ENCODE measurements at places on chromosomes 4 and X.
A peak's percentile ranks its signal among the peaks of the same experiment; 100 is the strongest.

GRCh38 chr4:86890790-86891189 is 1.4 kb downstream of the C4orf36 start:
- DNase-seq = no peak

DNA sequence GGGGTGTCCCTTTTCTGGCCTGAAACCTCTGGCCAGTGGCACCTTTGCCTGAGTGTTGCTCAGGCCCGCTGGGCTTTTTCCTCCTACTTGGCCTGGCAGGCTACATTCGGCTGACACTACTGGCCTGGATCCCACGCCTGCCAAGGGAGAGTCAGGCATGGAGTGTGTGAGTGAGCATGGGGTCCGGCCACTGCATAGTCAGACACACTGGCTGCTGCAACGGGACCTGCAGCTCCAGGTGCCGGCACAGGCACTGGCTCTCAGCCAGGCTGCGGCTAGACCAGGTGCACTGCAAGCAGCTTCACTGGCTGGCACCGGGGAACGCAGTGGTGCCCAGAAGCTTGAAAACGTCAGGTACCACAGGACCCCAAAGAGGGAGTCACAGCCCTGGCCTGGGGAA is 434.9 kb downstream of the ARHGAP24 start:
- DNase-seq = no peak

- DNase-seq = no peak
These were observed 369.1 kb upstream of the CLNK start for GRCh38 chr4:11053601-11054220.

DNA sequence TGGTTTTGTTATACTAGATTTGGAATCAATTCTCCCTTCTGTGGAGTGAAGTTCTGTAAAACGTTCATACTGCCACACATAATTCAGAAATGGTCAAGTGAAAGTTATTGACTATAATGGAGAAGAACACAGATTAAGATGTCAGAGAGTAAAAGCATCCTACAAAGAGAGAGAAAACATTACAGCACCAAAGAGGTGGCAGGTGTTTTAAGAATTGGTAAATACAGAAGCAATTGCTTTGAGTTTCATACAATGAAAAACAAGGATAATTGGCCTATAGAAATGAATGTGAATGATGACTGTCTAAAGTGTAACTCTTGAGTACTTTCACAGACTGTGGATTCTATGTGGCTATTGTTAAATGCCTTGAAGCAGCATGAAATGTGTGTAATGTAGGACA is 435.6 kb upstream of the SMIM31 start:
- no peak for DNase-seq

GRCh38 chr4:115090483-115091075 is 22.8 kb downstream of the NDST4 start:
- DNase-seq = peak; percentile 22

DNA sequence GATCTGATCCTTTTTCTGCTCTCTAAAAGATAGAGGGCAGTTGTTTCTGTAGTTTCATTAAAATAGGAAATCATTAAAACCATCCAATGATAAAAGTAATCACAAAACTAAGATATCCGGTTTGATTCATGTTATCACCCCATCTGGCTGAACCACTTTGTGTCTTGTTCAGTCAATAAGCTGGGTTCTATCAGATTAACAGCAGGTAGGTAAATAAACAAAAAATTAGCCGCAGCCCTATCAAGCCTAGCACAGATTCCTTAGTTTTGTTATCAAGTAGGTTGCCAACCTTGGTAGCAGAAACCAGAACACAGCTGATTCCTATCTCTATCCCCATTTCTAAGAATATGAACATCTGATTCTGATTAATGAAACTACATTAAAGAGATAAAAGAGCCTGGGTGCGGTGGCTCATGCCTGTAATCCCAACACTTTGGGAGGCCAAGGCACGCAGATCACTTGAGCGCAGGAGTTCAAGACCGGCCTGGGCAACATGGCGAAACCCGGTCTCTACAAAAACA is 118.6 kb upstream of the PLAC1 start:
- DNase-seq = no peak

- no peak for DNase-seq
These were observed 795.8 kb upstream of the IGFBP7 start for GRCh38 chr4:57905965-57906364.

DNA sequence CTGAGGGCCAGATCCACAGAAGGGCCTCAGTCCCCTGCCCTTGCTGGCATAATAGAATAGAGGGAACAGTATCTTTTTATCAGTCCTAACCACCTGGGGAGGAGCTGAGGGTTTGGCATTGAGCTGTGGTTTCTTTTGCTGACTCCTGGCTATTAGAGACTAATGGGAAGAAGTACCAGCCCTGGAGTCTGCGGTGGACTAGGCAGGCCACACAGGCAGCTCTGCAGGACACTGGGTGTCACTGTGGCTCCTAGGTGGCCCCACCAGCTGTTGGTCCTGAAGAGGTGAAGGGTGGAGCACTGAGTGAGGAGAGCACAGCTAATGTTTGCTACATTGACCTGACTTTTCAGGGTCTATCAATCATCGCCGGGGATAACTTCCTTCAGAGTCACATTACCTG is 52.8 kb upstream of the GPC4 start:
- no peak for DNase-seq
